Stimulated activated CD4-positive, alpha-beta T cell treated with anti-CD3 and anti-CD28 coated beads, Interleukin-1b, Interleukin-23, amount 100 ng/mL, for 1 hour (primary cell): ENCODE measurements at places on chromosomes 16 and 17.

DNA sequence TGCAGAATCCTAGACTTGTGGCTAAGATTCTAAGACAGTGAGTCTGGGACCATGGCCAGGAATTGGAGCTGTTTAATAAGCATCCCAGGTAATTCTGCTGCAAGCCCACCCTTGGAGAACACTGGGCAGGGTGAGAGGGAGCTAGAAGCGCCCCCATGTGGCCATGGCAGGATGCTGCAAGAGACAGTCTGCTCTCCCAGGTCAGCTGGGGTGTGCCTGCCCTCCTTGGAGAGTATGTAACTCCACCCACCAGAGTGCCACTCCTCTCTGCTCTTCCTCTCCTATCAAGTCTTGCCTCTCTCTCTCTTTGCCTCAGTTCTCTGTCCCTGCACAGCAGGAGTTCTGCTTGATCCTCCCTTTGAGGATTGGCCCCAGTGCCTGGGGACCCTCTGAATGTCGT is 14.9 kb downstream of the RCVRN start:
- no peak for DNase-seq

GRCh38 chr16:31052114-31052513 is 18.8 kb downstream of the STX4 start:
- no peak for DNase-seq

GRCh38 chr16:75578212-75578611 is 12.0 kb downstream of the GABARAPL2 start:
- no peak for DNase-seq

DNA sequence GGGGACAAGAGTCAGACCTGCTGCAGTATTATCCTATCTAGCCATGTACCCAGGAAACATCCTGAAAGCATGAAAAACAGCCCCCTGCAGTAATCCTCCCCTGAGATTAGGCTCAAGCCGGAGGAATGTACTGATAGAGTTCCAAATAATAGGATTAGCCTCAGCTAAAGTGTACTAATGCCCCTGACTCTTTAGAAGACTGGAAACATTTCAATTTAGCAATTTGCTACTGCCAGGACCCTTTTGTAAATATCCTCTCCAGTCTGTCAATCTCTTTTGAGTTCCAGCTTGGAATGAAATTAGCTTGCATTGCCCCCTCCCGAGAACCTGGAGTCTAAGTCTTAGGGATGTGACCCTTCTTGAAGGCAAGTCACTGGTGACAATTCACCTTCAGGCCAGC is 110.8 kb upstream of the DNAH9 start:
- DNase-seq, result no peak

GRCh38 chr16:73405851-73406250 is 357.9 kb upstream of the ZFHX3 start:
- no peak for DNase-seq

DNA sequence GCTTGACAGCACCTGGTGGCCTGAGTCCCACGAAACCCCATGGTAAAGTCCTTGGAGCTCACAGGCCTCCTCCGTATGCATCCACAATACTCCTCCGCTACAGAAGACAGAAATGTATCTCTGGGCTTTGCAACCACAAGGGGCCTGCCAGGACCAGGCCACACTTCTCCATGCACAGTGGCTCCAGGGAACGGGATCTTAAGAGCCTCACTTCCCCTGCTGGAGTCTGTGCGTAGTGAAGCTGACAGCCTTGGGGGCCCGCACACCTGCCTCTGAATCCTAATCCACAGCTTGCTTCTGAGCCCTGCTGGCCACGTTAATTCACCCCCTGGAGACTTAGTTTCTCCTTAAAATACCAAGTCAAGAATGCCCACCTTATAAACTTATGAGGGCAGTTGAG is 125.7 kb downstream of the COPRS start:
- no peak for DNase-seq

DNA sequence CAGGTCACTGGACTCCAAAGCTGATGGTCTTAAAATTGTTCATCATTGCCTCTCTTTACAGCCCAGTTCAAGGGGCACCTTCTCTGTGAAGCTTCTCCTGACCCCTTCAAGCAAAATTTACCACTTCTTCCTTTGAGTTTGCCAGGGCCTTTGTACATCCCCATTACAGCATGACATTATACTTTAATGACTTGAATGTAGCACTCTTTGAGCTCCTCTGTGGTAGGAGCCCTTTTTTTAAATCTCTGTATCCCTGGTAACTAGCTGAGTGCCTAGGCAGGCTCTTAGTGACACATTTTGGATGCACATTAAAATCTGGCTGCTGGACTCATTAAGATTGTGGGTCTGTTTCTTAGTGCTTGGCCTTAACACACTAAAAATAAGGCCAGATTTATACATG is 412.1 kb downstream of the CA10 start:
- no peak for DNase-seq

GRCh38 chr16:11264155-11264832 is 4.8 kb downstream of the TNP2 start:
- DNase-seq, result no peak

DNA sequence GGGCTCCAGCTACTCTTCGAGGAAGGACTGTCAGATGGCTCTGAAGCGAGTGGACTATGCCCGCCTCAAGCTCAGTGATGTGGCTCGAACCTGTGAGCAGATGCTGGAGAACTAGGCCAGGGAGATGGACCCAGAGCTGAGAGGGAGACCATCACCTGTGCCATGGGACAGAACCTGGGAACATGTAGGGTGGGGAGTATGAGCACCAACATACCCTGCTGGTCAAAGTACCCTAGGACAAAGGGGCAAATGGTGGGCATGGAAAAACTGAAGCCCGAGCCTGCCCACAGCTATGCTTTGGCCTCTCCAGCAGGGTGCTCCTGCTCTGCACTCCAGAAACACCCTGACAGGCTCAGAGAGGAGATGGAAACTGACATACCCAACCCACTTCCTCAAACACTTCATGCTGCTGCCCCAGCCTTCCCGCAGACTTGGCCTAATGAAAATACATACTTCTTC is 1.9 kb downstream of the MED11 start:
- DNase-seq, result no peak

- no peak for DNase-seq
Observed at GRCh38 chr16:79362300-79362970, 238.1 kb downstream of the MAF start.

- no peak for DNase-seq
Observed at GRCh38 chr16:88781140-88782077, 3.6 kb downstream of the PIEZO1 start.

- no peak for DNase-seq
Observed at GRCh38 chr16:88497561-88498462, 44.7 kb downstream of the ZFPM1 start.

DNA sequence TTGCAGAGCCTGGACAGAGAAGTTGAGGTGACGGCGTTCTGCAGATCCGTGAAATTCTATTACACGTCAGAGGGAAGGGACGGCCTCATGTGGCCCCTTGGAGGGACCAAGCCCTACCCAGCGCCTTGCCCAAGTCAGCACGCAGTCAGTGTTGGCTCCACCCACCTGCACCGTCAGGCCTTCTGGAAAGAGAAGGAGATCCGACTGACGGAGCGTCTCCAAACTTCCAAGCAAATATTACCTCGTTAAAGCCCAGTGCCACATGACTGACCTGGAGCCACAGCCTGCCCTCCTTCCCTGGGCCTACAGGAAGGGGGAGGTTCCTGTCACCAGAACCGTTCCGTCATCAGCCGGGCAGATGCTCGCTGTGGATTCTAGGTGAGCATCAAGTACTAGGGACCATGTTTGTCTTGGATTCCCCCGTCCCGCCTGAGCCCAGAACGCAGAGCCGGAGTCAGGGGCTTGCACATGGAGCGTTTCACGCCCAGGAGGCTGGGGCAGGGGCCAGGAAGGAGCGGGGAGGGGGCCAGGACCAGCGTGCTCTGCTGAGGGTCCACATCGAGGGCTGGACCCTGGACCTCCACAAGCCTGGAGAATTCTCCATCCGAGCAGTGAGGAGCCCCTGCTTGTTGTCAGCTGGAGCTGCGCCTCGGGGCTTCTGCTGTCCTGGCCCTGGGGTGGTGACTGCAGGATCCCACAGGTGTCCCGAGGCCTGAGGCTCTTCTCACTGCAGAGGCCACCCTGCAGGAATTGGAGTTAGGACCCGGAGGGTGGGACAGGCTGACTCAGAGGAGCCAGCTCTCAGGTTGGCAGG is 22.6 kb upstream of the METRNL start:
- no peak for DNase-seq

DNA sequence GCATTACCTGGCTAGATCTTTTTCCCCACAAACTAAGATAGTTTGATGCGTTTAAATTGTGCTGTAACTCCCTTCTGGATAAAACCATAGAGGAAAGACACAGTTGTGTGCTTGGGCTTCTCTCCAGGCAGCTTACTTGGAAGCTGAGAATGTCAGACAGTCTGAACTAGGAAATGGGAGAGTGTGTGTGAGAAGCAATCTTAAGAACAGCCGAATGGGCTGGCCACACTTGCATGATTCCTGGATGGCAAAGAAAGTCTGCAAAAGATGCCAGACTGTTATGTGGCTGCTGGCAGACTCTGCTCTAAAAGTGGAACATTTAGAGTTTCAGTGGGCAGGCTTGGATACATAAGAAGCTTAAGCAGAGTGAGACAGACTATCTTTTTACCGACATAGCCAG is 384.3 kb upstream of the PSMD7 start:
- DNase-seq, result no peak

DNA sequence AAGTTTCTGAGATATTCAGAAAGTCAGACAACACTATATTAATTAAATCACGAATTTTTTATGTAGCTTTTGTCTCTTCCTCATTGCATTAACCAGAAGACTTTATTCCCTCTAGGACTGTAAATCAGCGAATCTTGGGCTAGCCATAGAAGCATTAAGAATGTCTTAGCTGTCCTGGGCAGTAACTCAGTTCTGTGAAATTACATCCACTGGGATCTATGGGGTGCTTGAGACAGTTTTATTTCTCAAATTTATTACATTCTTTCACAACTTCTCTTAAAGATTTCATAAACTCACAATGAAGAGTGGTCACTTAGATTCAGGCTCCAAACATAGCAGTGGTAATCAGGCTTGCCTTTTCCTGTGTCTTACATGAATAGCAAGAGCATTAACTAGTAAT is 1153.4 kb downstream of the CDH8 start:
- DNase-seq, result no peak

DNA sequence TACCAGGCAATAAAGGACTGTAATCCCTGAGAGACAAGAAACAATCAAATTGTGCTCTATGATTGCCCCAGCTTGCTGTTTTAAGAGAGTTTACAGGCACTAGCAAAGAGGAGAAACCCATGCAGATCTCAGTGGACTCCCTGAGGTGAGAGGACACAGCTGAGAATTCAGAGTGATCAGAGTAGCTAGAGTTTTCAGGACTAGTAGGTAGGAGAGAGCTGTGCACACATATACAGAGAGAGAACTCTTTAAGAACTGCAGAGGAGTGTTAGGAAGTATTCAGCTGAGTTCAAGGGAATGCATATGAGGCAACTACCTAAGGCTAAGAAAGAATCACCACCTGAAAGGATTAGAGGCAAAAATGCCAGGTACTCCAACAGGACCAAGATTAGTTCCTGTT is 904.8 kb downstream of the CDH8 start:
- no peak for DNase-seq

DNA sequence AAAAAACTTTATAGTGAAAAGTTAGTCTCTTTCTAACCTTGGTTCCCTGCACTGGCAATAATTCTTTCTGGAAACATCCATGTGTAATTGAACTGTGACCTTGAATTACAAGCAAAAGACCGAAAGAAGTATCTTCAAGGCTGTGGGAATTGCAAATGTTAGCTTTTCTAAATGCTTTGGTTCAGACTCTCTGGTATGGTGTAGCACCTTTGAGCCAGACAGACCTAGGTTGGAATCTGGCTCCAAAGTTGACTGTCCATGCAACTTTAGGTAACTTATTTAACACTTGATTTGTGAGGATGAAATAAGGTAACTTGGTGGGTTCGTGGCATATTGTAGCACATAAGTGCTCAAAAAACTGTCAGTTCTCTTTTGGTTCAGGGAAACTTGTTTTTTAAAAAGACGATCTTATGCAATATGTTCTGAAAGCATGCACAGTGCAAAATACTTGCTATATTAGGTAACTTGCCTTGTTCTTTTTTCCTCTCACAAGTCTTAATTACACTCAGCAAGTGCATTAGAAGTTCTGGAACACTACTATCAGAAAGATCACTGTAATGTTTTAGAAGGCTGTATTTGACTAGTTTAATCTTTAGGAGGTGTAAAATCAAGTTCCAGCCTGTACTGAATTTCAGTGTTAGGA is 46.3 kb downstream of the TANGO6 start:
- no peak for DNase-seq

DNA sequence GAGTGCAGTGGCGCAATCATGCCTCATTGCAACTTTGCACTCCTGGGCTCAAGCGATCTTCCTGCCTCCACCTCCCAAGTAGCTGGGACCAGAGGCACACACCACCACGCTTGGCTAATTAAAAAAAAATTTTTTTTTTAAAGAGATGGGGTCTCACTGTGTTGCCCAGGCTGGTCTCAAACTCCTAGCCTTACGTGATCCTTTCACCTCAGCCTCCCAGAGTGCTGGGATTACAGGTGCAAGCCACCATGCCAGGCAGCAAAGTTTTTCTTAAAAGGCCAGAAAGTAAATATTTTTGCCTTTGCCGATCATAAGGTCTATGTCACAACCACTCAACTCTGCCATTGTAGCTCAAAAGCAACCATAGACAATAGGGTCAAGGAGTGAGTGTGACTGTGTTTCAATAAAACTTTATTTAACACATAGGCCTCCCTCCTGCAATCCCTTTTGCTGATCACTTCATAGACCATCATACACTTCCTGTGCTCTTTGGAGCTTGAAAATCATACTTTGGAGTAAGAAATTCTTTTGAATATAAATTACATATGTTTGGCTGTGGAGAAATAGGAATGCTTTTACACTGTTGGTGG is 48.6 kb downstream of the PITPNC1 start:
- DNase-seq, result no peak

DNA sequence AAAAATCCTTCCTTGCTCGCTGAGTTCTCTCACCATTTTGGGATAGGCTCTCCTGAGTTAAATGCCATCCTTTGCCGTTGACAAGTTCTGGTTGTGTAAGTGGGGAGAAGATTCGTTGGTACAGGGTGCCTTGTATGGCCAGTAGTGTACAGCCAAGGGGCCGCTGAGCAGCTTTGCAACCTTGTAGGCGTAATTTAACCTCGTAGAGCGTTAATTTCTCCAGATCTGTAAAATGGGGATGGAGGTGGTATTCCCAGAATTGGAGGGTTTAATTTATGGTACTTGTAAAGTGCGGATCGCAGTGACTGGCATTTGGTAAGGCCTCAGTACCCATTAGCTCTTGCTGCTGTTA is 1.4 kb downstream of the ARSG start:
- DNase-seq, result no peak

DNA sequence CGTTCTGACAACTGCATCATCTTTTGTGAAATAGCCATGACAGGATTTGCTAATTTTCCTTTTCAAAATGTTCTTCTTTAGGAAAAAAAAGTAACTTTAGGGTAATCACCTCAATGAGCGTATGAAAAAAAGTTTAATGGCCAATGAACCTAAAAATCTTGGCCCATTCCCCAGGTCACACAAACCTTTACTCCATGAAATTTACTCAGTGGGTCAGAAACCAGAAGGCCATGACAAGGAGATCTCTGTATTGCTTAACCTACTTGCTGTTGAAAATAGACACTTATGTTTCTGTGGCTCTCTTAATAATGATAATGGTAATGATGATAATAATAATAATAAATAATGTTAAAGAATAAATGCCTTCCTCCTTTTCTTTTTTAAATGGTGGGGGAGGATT is 180.8 kb upstream of the IRX3 start:
- DNase-seq, result no peak

GRCh38 chr17:7880076-7880868 is 8.3 kb upstream of the CHD3 start:
- DNase-seq, result no peak
